ENCODE measurements at places on chromosomes 1 and 21. TPM values are rescaled to one million over a fixed set of nuclear protein-coding genes. Genes with fewer than 3 reads are reported as not detected.
A peak's percentile ranks its signal among the peaks of the same experiment; 100 is the strongest.

UBASH3A gene
- total RNA-seq, result 1.5 TPM

HSPB7 gene
- 183 TPM for total RNA-seq

LEFTY1 gene
- not detected for total RNA-seq

FAM167B gene
- 6.9 TPM for total RNA-seq

DNA sequence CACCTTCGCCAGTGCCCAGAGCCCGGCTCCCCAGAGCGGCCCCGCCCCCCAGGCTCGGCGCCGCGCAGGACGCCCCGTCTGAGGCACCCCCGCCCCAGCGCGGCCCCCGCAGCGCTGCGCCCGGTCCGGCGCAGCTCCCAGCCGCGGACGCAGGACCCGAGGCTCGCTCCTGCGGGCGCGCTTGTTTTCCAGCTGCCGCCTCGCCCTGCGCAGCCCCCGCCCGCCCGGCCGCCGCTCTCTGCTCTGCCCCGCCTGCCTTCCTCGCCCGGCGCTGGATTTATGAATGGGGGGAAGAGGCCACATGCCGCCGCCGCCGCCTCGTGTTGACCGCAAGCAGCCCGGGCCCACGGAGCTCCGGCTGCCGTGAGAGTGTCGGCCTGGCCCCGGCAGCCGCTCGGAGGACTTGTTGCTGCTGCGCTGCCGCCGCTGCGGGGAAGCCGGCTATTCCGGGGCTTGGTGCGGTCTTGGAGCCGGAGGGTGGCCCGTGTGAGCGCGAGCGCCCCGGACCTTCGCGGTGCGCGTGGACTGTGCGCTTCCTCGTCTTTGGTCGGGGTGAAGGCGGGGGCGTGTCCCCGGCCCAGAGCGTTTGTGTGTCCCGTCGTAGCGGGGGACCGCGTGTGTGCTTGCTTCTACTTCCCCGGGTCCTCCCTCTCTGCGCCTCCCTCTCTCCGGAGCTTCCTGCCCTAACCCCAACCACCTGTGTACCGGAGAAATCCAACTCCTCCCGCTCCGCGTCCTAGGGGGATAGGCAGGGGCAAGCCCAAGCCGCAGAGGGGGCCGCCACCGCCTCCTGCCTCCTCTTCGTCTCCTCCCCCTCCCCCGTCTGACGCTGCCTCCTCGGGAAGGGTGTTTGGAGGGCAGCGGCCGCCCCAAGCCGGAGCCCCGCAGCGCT, 736 bp downstream of the KCNC4 start:
- no peaks in the 10 kb centered on the region for H3K27me3 ChIP-seq
- peaks cover 3% of the 10 kb centered on the region for H3K4me1 ChIP-seq
- no peaks in the 10 kb centered on the region for H3K36me3 ChIP-seq
- peak overlapping the region; percentile 95 for H3K27ac ChIP-seq

DNA sequence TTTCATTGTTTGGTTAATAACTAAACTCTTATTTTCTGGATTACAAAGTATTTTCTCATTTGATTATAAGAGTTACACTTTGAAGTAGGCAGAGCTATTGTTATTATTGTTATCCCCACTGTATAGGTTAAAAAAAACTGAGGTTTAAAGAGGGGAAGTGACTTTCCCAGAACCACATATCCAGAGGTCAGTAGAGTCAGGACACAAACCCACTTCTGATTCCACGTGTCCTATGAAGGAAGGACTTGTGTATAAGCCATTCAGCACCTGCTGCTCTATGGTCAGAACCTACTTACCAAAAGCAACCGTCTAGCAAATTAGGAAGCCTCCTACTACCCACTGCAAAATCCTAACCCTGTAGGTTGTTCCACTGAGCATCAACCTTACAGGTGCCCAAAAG, 291.3 kb downstream of the TM2D1 start:
- no peak overlapping the region for H3K4me3 ChIP-seq
- H3K27ac ChIP-seq, result peak overlapping the region; percentile 62
- H3K4me1 ChIP-seq, result no peaks in the 10 kb centered on the region
- DNase-seq, result no peak
- no peaks in the 10 kb centered on the region for H3K36me3 ChIP-seq

DNA sequence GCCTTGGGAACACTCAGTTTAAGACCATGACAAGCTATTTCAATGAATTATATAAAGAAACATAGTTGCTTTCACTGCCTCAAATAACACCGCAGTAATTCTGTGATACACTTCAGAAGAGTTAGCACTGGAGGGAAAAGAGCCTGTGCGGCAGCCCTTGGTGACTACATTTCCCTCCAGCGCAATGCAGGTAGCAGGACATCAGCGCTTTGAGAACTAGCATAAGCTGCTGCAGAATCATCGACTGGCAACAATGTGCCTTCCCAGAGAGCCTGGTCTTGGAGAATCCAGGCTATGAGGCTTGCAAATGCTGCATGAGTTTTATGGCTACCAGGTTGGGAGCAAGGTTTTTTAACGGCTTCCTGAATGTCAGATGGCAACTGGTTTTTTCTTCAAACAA, 7.5 kb downstream of the NRIP1 start:
- no peak overlapping the region for H3K4me3 ChIP-seq
- no peaks in the 10 kb centered on the region for H3K36me3 ChIP-seq
- H3K4me1 ChIP-seq, result no peaks in the 10 kb centered on the region
- no peaks in the 10 kb centered on the region for H3K27me3 ChIP-seq
- no peak for DNase-seq

- H3K27me3 ChIP-seq, result no peaks in the 10 kb centered on the region
- DNase-seq, result no peak
- H3K4me3 ChIP-seq, result peak overlapping the region; percentile 45
- no peaks in the 10 kb centered on the region for H3K36me3 ChIP-seq
Measured at GRCh38 chr1:18926315-18927081, 24.1 kb upstream of the ALDH4A1 start.

GRCh38 chr1:229396585-229397206, 37.2 kb downstream of the ACTA1 start:
- DNase-seq, result no peak
- no peaks in the 10 kb centered on the region for H3K4me1 ChIP-seq
- no peaks in the 10 kb centered on the region for H3K36me3 ChIP-seq
- no peak overlapping the region for H3K4me3 ChIP-seq
- no peak overlapping the region for H3K27ac ChIP-seq
